ENCODE measurements at places on chromosomes 4 and X.

DNA sequence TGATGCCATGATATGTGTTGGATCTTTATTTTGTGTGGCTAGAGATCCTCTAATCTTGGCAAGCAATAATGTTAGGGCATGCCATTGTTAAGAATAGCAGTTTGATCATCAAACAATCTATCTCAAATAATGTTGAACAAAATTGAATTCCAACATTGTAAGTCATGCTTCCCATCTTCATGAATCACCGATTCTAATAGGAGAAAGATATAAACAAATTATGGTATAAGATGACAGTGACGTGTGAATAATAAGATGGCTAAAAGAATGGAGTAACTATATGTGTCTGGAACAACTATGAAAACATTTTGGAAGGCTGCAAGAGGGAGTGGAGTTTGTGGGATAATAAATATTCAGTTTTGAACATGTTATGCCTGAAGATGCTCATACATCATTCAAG, 208.4 kb downstream of the DTHD1 start:
- DNase-seq = no peak

GRCh38 chr4:62003695-62004094, 803.6 kb downstream of the ADGRL3 start:
- DNase-seq = no peak

DNA sequence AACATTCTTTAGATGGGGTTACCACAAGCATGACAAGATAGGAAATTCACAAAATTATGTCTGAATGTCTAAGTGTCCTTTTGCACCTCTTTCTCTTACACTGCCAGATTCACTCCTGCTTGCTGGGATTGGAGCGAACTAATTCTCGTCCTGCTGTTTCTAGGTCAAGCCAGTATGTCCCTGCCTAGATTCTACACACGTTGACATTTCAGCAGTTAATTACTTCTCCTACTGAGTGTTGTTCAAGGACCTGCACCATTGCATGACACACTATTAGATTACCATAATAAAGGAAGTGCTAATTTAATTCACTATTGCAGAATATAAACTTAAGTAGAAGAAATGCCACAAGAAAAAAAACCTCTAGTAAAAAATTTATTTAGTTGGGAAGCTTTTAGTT, 1911.7 kb downstream of the PCDH7 start:
- no peak for DNase-seq

DNA sequence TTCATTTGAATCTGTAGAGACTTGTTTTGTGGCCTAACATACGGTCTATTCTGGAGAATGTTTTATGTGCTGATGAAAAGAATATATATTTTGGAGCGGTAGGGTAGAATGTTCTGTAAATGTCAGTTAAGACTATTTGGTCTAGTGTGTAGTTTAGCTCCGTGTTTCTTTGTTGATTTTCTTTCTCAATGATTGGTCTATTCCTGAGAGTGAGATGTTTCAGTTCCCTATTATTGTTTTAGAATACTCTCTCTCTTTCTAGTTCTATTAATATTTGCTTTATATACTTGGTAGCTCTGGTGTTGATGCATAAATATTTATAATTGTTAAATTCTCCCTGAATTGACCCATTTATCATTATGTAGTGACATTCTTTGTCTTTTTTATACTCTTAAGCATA, 236.5 kb downstream of the GLUD2 start:
- no peak for DNase-seq

DNA sequence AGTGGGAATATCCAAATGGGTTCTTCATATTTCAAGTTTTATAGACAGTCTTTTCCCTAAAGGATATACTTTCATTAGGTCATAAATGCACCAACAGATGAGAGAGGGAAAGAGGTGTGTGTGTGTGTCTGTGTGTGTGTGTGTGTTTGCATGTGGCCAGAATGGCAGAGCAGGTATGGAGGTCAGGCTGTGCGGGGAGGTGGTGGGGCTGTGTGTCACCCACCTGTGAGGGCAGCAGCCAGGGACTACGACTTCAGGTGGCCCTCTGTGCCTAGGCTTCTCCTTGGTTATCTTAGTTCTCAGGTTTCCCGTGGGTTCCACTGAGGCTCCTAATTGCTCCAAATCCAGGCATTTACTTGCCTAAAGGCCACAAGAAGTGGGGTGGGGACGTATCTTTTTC, 14.6 kb downstream of the HAND2 start:
- no peak for DNase-seq

GRCh38 chr4:142121448-142122350, 485.3 kb downstream of the IL15 start:
- DNase-seq = no peak

GRCh38 chr4:86031927-86032326, 327.9 kb downstream of the MAPK10 start:
- DNase-seq = no peak

DNA sequence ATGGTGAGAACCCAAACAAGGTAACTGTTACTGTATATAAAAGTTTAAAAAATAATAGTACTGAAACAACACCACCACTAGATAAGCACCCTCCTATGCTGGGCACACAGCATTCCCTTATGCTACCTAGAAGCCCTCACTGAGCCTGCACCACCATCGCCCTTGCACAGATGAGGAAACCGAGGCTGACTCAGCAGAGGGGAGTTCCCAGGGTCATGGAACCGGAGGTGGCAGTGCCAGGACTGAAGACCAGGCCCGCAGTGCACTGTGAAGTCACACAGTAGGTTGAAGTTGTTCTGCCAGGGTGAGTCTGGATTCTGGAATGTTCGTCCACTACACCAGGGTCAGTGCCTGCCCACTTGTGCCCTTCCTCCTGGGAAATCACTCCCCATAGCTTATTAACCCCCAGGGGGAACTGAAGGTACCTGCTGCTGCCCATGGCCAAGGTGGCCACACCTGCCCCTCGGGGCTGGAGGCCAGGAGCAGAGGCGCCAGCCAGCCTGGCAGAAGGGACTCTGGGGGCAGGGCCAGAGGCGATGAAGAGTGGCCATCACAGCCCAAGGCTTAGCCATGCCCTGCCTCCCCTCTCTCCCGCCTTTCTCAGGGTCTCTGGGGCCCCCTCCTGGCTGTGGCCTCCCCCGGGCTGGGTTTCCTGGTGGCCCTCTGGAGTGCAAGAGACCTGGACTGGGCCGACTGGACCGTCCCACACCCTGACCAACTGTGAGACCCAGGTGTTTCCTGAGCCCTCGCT, 15.1 kb upstream of the ABLIM2 start:
- DNase-seq = no peak

Data from stimulated activated CD8-positive, alpha-beta memory T cell treated with anti-CD3 and anti-CD28 coated beads, Interleukin-7, amount 100 ng/mL, for 4 hours (primary cell).